ENCODE measurements at places on chromosomes 3 and 15.

DNA sequence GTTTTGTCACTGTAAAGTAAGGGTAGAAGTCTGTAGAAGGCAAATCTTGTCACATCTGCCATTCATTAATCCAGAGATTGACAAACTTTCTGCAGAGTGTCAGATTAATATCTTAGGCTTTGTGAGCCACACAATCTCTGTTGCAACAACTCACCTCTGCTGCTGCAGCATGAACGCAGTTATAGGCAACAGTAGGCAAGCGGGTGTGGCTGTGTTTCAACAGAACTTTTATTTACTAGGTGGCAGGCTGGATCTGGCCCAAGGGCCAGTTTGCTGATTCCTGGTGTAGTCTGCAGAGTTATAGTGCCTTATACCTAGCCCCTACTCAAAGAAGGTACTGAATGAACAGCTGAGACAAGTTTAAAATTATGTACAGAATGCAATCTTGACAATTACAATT lies 396.7 kb downstream of the FOXP1 start:
- DNase-seq = no peak

DNA sequence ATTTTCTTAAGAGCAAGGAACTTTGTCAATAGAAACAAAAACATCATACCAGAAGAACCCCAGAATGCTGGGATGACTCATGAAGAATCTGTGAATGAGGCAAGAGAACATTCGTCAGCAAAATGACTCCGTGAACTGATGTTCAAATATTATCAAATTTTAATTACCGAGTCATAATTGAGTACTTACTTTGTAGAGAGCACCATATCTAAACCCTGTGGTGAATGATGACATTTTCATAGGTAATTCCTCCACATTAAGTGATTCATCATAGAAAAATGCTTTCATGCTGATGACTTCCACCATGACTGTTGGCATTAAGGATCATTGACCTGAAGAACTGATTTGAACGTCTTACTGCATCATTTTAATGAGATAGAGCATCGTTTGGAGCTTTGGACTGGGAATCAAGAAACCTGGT lies 56.3 kb downstream of the PPARG start:
- peak; percentile 39 for DNase-seq

DNA sequence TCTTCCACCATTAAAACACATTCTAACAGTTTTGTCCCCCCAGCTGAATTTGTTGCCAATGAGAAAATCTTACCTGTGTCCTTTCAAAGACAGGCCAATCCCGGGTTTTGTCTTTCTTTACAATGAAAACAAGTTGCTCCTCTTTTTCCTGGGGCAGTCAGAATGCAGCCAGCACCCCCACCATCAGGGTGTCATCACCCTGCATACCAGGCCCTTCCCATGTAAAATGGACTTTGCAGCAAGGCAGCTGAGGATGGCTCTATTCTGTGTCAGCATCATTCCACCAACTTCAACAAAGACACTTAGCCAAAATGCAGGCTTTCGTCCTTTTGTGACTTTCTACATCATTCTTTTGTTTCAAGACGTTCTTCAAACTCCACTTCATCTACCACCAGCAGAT lies 490.9 kb downstream of the OCA2 start:
- no peak for DNase-seq

DNA sequence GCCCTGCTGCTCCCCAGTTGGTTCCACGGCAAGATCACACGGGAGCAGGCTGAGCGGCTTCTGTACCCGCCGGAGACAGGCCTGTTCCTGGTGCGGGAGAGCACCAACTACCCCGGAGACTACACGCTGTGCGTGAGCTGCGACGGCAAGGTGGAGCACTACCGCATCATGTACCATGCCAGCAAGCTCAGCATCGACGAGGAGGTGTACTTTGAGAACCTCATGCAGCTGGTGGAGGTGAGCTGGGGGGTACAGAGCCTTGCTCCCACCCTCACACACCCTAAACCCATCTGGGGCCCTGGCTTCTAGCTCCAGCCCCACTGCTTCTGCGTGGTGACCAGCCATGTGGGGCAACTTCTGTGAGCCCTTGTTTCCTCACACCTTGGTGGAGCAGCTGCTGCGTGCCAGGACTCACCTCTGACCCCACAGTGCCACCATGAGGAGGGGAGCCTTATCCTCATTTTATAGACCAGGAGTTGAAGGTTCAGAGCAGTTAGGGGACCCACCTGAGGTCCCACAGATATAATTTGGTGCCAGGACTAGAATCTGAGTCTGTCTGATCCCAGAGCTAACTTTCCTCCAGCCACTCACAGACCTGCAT lies 13.3 kb upstream of the LMAN1L start:
- no peak for DNase-seq

- DNase-seq = no peak
Observed at GRCh38 chr3:76353683-76354082, 568.3 kb upstream of the ZNF717 start.

DNA sequence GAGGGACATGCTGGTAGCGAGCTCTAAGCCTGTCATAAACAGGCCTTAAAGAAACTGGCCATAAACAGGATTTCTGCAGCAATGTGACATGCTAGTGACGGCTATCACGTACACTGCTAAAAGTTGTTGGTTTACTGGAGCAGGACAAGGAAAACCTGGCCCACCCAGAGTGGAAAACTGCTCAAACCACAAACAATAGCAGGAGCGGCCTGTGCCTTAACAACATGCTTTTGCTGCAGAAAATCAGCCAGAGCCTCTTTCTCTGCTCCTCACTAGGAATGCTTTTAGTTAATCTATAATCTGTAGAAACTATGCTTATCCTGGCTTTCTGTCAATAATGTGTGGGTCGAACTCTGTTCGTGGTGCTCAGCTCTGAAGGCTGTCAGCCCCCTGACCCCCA lies 202.9 kb upstream of the UBE3A start:
- no peak for DNase-seq

- no peak for DNase-seq
Observed at GRCh38 chr3:195771646-195772300, 40.0 kb downstream of the MUC4 start.

DNA sequence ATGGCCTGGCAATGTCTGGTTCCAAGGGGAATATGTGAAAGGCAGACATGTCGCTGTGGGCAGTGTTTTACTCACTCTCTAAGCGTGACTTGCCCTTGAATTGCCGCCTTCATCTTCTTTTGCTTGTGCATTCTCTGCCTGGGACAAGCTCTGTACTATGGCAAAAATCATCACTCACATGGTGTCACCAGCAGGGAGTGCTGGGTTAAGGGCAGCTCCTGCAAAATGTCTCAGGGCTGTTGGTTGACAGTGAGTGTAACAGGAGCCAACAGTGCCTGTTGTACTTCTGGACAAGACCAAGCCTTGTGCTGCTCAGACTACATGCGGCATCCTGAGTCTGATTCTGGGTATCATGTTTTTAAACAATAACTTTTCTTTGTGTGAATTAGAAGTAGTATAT lies 45.3 kb upstream of the KY start:
- DNase-seq = no peak

GRCh38 chr3:136428167-136428566 lies 178.0 kb downstream of the PCCB start:
- no peak for DNase-seq

DNA sequence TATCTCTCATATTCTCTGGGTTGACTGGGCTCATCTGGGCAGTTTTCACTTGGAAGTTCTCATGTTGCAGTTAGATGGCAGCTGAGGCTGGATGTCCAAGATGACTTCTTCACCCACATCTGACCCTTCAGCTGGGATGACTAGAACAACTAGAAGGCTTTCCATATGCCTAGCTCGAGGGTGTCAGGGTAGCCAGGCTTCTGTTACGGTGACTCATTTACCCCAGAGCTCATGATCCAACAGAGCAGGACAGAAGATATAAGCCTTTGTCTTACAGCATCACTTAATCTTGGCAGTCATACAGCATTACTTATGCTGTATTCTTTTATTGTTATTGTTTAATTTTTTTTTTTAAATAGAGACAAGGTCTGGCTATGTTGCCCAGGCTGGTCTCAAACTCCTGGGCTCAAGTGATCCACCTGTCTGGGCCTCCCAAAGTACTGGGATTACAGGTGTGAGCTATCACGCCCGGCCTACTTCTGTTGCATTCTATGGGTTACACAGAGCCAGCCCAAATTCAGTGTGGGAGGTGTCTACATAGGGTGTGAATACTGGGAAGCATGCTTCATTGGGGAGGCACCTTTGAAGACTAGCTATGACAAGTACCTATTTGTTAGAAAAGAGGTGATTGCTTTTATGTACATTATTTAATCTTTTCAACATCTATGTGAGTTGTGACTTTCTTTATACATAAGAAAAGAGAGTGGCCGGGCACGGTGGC lies 10.7 kb downstream of the HMCES start:
- peak; percentile 57 for DNase-seq

GRCh38 chr3:167821248-167821805 lies 85.8 kb downstream of the SERPINI1 start:
- DNase-seq = no peak

DNA sequence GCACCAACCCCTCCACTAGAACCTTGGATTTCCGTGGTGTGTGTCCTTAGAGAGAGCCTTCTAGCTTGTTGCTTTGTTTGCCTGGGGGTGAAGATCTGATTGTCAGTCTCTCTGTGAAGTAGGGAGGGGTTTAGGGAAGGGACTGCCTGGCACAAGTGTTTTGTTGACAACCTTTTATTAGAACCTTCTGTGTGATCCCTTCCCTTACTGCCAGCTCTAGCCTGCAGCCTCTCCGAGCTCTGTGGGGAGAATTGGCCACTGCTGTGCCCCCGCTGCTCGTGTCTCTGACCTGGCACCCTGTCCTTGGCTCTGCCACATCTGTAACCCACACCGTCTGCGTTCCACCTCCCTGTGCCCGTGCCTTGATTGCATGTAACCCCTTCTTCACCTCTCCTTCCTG lies 30.9 kb upstream of the PCSK6 start:
- DNase-seq = no peak

- no peak for DNase-seq
Observed at GRCh38 chr3:141439589-141439988, 47.2 kb upstream of the RASA2 start.

DNA sequence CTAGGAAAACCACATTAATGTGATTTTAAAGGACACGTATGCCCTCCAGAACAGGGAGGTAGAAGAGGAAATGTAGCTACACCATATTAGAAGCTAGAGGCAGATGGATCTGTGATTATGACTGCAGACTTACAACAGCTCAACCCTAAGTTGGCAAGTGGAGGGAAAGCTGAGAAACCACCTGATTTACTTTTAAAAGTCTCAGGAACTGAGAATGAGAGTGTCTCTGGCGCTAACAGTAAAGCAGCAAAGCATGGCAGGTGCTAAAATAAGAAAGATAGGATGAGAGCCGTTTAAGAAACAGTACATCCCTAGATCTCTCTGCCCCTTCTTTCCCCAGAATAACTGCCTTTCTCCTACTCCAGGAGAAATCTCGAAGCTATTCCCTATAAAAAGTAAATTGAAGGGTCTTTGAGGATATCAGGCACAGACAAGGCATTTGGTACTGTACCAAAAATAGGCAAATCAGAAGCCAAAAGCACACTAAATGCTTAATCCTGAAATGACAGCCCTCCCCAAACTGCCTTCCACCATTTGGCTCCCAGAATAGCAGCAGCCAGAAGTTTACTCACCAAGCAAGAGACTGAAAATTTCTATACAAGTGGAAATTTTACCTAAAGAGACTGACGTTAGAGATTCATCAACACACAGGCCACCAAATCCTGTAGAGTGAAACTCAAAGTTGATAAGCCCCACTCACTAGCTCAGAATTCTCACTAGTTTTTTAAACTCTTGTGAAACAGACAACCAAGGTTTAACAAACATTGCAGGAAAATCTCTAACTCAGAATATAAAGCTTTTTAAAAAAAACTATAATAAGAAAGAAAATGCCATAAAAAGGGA lies 34.3 kb upstream of the PARP14 start:
- no peak for DNase-seq

All from AG10803 (cell line).